ENCODE measurements at places on chromosomes 6 and 20.

DNA sequence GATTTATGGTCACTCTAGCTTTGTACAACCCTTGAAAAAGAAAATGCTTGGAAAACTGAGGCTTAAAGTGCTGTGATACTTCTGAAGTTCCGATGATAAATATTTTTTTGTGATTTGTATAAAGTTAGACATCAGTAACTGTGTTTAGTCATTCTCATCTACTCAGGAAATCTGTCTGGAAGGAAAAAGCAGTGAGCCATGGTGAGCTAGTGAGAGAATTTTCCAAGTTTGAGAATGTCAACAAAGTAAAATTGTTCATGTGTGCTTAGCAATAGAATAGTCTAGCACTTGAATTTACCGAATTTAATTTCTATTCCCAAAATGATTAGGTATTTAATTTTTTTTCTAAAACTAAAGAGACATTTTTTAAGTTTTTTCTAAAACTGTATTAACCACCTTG, 41.3 kb upstream of the PLCB4 start:
- no peak for DNase-seq
- H3K27ac ChIP-seq, result no peak overlapping the region
- H3K36me3 ChIP-seq, result no peaks in the 10 kb centered on the region
- H3K4me3 ChIP-seq, result no peak overlapping the region
- H3K27me3 ChIP-seq, result no peaks in the 10 kb centered on the region

GRCh38 chr6:151814614-151815013, 7.1 kb downstream of the ESR1 start:
- H3K4me1 ChIP-seq, result no peaks in the 10 kb centered on the region
- peaks cover 48% of the 10 kb centered on the region for H3K27me3 ChIP-seq
- no peak for DNase-seq

DNA sequence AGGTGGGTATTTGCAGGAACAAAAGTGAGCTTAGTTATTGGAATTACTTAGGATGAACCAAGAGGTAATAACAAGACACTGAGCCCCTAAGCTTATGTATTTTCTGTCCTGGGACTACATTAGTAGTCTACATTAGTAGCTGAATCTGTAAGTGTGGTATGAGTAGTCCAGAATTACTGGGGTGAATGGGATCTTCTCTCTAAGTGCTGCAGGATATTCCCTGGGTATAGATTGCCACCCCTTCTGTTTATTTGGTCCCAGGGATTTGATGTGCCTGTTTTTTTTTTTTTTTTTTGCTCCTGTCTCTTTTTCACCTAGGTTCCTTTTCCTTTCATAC, 5.9 kb downstream of the CD2AP start:
- H3K27me3 ChIP-seq, result no peaks in the 10 kb centered on the region
- H3K27ac ChIP-seq, result no peak overlapping the region
- peaks cover 46% of the 10 kb centered on the region for H3K4me1 ChIP-seq
- H3K4me3 ChIP-seq, result no peak overlapping the region
- H3K36me3 ChIP-seq, result peaks cover 2% of the 10 kb centered on the region

GRCh38 chr6:141467881-141468280, 664.8 kb upstream of the GJE1 start:
- peaks cover 15% of the 10 kb centered on the region for H3K4me1 ChIP-seq
- no peak overlapping the region for H3K27ac ChIP-seq
- no peak overlapping the region for H3K4me3 ChIP-seq
- peaks cover 2% of the 10 kb centered on the region for H3K36me3 ChIP-seq
- H3K27me3 ChIP-seq, result no peaks in the 10 kb centered on the region

GRCh38 chr6:27112974-27113373, 134.5 kb upstream of the PRSS16 start:
- H3K27ac ChIP-seq, result no peak overlapping the region
- H3K27me3 ChIP-seq, result peaks cover 12% of the 10 kb centered on the region
- H3K4me1 ChIP-seq, result peaks cover 2% of the 10 kb centered on the region
- DNase-seq, result no peak
- no peaks in the 10 kb centered on the region for H3K36me3 ChIP-seq

DNA sequence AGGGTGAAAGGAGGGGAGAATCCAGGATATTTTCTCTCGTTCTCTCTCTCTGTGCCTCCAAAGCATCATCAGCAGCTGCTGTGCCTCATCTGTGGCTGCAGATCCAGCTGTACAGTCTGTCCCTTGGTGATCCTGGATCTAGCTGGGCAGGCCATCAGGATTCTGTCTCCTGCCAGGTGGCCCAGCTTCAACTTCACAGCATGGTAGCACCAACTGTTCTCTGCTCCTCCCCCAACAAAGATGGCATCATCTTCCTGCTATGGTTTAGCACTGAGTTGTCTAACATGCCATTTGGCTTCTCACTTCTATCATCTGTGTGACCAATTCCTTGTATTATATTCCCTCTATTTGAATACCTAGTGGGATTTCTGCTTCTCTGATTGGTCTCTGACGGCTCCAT, 28.6 kb upstream of the ARFGEF2 start:
- H3K36me3 ChIP-seq, result no peaks in the 10 kb centered on the region
- no peaks in the 10 kb centered on the region for H3K4me1 ChIP-seq
- H3K27me3 ChIP-seq, result peaks cover 20% of the 10 kb centered on the region
- no peak overlapping the region for H3K27ac ChIP-seq
- H3K4me3 ChIP-seq, result no peak overlapping the region
- DNase-seq, result no peak

DNA sequence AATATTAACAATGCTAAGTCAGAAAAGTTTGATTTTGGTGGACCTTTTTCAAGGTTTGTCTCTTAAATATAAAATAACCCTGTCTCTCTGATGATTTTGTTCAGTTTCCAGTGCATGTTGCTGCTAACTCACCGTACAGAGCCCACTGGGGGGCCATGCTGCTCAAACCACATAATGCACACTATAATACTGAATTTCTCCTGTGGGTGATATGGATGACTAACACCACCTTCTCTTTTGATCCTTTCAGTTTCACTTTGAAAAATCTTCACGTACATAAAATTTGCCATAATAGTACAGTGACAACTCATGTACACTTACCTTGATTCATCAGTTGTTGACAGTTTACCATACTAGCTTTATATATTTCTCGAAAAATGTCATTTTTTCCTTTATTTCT, 506.6 kb upstream of the MAN1A1 start:
- H3K4me3 ChIP-seq, result peak overlapping the region; percentile 61
- peak; percentile 18 for DNase-seq
- peak overlapping the region; percentile 70 for H3K27ac ChIP-seq
- no peaks in the 10 kb centered on the region for H3K36me3 ChIP-seq
- H3K4me1 ChIP-seq, result peaks cover 10% of the 10 kb centered on the region

GRCh38 chr20:4864311-4864752, 137.0 kb downstream of the SLC23A2 start:
- H3K27me3 ChIP-seq, result no peaks in the 10 kb centered on the region
- H3K4me3 ChIP-seq, result no peak overlapping the region
- H3K36me3 ChIP-seq, result peaks cover 30% of the 10 kb centered on the region
- no peak overlapping the region for H3K27ac ChIP-seq
- peaks cover 6% of the 10 kb centered on the region for H3K4me1 ChIP-seq

- H3K4me3 ChIP-seq, result peak overlapping the region; percentile 56
- peaks cover 4% of the 10 kb centered on the region for H3K4me1 ChIP-seq
- peaks cover 31% of the 10 kb centered on the region for H3K27me3 ChIP-seq
- no peak overlapping the region for H3K27ac ChIP-seq
These were observed 53.4 kb upstream of the TPD52L1 start for GRCh38 chr6:125100074-125100652.

- H3K27ac ChIP-seq, result no peak overlapping the region
- H3K4me3 ChIP-seq, result no peak overlapping the region
- H3K4me1 ChIP-seq, result peaks cover 14% of the 10 kb centered on the region
- no peak for DNase-seq
- H3K36me3 ChIP-seq, result peaks cover 26% of the 10 kb centered on the region
These were observed 14.2 kb downstream of the ITCH start for GRCh38 chr20:34377072-34377847.

DNA sequence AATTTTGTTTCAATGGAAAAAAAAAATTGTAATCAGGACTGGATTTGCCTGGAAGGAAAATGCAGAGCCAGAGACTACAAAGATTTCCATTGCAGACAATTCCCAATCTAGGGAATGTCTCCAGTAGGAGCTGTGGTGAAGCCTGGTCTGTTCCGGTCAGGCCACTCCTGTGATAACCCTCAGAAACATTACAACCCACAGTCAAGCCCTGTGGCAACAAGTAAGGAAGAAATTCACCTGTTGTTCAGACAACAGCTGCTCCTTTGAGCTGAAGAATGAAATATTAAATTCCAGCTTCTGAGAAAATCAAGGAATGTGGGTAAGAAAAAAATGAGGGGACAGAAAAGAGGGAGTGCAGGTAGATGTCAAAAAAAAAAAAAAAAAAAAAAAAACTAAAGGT, 8.0 kb downstream of the PRKN start:
- H3K27me3 ChIP-seq, result no peaks in the 10 kb centered on the region
- H3K27ac ChIP-seq, result no peak overlapping the region
- H3K4me3 ChIP-seq, result no peak overlapping the region
- H3K36me3 ChIP-seq, result no peaks in the 10 kb centered on the region

GRCh38 chr6:30323806-30324205, 2.9 kb upstream of the TRIM39 start:
- no peaks in the 10 kb centered on the region for H3K27me3 ChIP-seq
- peaks cover 63% of the 10 kb centered on the region for H3K4me1 ChIP-seq
- H3K27ac ChIP-seq, result no peak overlapping the region
- DNase-seq, result no peak
- peaks cover 32% of the 10 kb centered on the region for H3K36me3 ChIP-seq

DNA sequence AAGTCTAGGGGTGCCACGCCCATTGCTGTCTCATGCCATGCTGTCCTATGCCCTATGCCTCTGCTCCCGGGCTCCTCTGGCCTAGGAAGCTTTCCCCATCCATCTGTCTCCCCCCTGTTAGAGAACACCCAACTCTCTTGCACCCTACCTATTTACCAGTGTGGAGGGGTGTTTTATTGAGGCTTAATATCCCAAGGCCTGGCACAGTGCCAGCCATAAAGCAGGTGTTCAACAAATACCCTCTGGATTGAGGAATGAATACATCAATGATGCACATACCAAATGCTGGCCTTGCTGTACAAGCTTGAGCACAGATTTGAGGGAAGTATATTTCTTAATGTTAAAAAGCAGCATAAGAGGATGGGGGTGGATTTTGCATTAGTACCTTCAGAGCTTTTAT, 38.3 kb downstream of the METTL24 start:
- H3K27ac ChIP-seq, result no peak overlapping the region
- no peaks in the 10 kb centered on the region for H3K4me1 ChIP-seq

- H3K27ac ChIP-seq, result no peak overlapping the region
- no peak for DNase-seq
- no peaks in the 10 kb centered on the region for H3K36me3 ChIP-seq
- no peaks in the 10 kb centered on the region for H3K27me3 ChIP-seq
- H3K4me1 ChIP-seq, result peaks cover 1% of the 10 kb centered on the region
- H3K4me3 ChIP-seq, result no peak overlapping the region
These were observed 17.3 kb upstream of the NT5E start for GRCh38 chr6:85432554-85432953.

- H3K36me3 ChIP-seq, result peaks cover 7% of the 10 kb centered on the region
- no peak overlapping the region for H3K27ac ChIP-seq
- no peak for DNase-seq
These were observed 7.9 kb upstream of the FBXO30 start for GRCh38 chr6:145822456-145822855.

DNA sequence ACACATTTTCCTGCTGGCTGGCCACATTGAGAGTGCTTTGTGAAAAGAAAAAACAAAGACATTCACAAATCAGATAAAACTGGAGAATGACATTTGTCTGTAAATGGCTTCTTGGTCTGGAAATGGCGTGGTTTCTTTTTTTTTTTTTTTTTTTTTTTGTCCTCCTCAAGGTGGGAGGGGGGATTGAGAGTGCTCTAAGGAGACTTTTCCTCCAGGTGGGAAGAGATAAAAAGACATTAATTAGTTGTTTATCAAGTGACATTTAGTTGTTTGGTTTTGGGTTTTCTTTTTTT, 40.4 kb downstream of the GNAS start:
- H3K27ac ChIP-seq, result peak overlapping the region; percentile 100
- H3K36me3 ChIP-seq, result peaks cover 36% of the 10 kb centered on the region
- no peaks in the 10 kb centered on the region for H3K27me3 ChIP-seq
- DNase-seq, result no peak
- peak overlapping the region; percentile 92 for H3K4me3 ChIP-seq
- H3K4me1 ChIP-seq, result peaks cover 41% of the 10 kb centered on the region

DNA sequence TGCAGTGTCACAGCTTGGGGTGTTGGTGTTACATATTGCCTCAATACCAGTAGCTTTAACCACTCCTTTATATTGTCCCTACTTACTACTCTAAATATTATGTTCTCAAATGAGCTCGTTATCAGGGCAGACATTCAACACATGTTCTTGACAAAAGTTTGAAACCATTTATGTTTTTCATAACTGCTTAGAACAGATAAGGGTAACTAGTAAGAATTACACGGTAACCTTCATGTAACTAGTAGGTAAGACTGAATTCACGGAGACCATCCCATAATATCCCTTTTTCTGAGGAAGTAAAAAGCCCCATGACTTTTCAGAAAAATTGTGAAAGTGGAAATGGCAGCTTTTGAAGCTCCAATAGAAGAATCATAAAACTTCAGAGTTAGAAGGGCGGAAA, 59.6 kb upstream of the CENPW start:
- no peak for DNase-seq
- no peaks in the 10 kb centered on the region for H3K27me3 ChIP-seq
- no peak overlapping the region for H3K27ac ChIP-seq
- no peak overlapping the region for H3K4me3 ChIP-seq
- H3K36me3 ChIP-seq, result no peaks in the 10 kb centered on the region

DNA sequence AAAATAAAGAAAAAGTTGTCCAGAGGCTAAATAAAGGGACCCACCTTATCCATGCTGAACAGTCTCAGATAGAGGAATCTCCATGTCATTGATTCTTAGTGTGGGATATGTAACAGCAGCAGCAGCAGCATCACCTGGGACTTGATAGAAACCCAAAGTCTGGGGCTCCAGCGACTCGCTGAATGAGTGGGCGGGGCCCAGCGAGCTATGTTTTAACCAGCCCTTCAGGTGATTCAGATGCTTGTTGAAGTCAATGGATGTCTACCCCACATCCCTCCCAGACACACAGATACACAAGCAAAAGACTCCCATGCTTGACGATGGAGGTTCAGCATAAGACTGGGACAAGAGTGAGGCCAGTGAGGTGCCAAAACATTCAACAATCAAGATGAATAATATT, 298.6 kb downstream of the UBE3D start:
- H3K27me3 ChIP-seq, result no peaks in the 10 kb centered on the region
- H3K4me3 ChIP-seq, result no peak overlapping the region
- no peaks in the 10 kb centered on the region for H3K4me1 ChIP-seq
- no peaks in the 10 kb centered on the region for H3K36me3 ChIP-seq
- H3K27ac ChIP-seq, result no peak overlapping the region
- no peak for DNase-seq

GRCh38 chr20:63520504-63520933, at the start of gene PPDPF:
Gene PPDPF (plus strand): TSS chr20:63520765. CDS start chr20:63521309, 544 bp downstream.
- peak within 1 kb of the TSS; percentile 78 for H3K27ac ChIP-seq
- peak; percentile 83 for DNase-seq
- H3K4me1 ChIP-seq, result peaks cover 6% of the 10 kb centered on the region

DNA sequence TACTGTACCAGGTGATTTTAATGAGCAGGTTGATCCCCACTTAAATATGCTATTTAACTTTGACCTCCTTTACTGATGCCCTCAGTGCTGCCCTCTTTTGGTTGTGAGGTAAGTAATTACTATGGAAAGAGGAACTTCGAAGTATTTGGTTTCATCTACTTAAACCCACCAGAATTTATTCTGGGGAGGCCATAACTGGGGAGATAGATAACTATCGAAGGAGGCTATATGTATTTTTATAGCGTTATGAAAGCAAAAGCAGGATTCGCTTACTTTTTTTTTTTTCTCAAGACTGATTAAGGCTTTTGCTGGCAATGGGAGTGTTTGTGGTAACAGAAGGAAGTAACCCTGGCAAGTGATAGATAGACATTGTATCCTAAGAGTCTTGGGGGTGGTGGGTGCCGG, 168.9 kb upstream of the CENPW start:
- peaks cover 6% of the 10 kb centered on the region for H3K4me1 ChIP-seq
- H3K4me3 ChIP-seq, result peak overlapping the region; percentile 56
- no peak for DNase-seq
- no peaks in the 10 kb centered on the region for H3K36me3 ChIP-seq
- H3K27ac ChIP-seq, result no peak overlapping the region
